NCI-H1092 (cell line): ENCODE measurements at places on chromosomes 16 and 17.

DNA sequence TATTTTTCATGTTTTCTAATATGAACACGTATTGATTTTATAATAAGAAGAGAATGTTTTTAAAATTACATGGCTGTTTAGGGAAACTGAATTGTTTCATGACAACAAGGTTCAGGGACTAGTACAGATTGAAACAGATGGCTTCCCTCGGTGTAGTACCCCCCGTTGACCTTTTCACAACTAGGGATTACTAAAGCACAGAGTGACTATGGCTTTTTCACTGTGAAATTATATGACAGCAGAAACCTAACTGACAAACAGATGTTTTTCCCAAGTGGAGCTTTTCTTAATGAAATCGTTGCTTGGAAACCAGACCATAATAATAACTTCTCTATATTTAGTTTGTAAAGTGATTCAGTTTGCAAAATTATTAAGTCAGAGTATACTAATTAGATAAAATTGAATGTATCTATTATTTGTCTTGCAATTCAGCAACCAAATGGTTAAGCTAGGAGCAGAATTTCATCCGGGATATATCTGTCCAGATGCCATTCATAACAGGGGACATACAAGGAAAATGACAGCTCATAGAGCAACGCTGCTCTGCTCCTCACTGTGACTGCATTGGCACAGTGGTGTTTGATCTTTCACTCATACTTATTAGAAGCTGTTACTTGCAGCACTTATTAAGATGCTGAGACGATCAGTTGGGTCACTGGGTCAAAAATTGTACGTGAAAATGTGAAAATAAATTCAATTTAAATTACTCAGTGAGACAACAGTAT, 111.7 kb downstream of the TANGO6 start:
- no peak for DNase-seq

- no peak for DNase-seq
Observed at GRCh38 chr16:873889-874288, 73.4 kb upstream of the GNG13 start.

DNA sequence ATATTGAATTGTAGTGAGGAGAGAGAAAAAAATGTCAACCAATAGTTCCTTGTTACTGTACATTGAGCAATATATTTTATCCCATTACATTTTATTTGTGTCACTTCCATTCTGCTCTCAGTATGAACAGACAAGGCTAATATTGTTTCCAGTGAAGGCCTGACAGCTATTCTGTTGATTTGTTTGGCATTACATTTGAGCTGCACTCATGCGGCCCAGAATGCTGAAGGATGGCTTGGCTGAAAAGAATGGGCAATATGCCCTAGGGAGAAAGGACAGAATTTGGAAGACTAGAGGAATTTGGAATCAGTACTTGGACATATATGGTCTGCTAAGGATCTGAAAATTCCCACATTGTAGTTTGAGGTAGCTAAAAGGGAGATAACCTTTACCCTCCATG, 1294.4 kb downstream of the CDH8 start:
- DNase-seq: no peak

DNA sequence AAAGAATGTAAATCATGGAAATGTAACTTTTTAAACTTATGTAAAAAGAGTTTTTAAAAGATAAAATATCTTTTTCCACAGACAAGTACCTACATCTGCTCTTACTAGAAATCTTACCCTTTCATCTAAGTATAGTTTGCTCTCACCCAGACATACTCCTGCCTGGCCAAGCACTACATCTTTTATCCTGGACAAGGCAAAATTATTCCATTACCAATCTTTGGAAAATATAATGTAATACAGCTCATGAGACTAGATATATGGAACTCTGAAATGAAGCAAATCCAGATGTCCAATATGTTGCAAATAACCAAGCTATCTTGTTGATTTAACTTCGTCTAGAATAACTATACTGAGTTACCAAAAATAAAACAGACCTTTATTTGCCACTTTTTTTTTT, 50.0 kb downstream of the VMP1 start:
- no peak for DNase-seq

- DNase-seq: no peak
Observed at GRCh38 chr16:58638148-58639036, 8.8 kb upstream of the CNOT1 start.

- no peak for DNase-seq
Observed at GRCh38 chr16:86175816-86176215, 276.9 kb downstream of the IRF8 start.

DNA sequence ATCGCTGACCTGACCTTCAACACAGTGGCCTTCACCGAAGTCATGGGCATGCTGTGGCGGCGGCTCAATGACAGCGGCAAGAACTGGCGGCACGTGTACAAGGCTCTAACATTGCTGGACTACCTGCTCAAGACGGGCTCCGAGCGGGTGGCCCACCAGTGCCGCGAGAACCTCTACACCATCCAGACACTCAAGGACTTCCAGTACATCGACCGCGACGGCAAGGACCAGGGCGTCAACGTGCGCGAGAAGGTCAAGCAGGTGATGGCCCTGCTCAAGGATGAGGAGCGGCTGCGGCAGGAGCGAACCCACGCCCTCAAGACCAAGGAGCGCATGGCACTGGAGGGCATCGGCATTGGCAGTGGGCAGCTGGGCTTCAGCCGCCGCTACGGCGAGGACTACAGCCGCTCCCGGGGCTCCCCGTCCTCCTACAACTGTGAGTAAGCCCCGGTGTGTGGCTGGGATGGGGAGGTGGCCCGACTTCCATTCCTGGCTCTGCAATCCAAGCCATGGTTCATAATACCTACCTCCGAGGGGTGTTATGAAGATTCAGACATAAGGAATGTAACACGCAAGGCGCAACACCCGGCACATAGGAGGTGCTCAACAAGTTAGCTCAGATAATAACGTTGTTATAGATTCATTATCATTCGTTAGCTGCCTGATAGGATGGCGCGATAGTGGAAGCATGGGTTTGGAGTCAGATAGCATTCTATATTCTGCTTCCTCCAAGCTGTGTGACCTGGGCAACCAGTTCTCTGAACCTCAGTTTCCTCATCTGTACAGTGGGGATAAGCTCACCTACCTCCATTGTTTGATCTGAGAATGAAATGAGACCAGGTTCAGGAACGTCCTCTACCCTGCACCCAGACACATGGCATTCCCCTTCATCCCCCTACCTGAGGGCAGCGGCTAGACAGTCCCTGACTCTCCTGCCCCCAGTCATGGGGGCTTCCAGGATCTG, 4.4 kb downstream of the EPN3 start:
- no peak for DNase-seq

GRCh38 chr17:9859781-9860180, 34.1 kb downstream of the GLP2R start:
- DNase-seq: no peak

DNA sequence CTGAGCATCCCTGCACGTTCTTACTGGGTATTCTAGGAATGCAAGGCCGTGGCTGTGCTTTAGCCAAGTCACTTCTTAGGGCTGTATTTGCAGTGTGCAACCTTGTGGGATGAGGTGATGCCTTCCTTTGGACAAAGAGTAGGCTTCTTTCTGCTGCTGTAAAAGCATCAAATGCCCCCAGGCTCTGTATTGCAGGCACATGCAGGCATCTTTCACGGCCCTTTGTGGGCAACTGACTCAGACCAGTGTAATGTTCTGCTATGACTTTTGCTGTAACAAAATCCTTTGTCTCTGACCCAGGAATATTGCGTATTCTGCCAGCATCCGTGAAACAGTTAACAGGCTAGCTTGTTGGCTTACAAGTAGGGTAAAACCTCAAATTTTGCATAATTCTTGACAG, 30.9 kb upstream of the GCSH start:
- DNase-seq: no peak

- no peak for DNase-seq
Observed at GRCh38 chr16:3152027-3152276, 17.1 kb downstream of the ZNF213 start.

DNA sequence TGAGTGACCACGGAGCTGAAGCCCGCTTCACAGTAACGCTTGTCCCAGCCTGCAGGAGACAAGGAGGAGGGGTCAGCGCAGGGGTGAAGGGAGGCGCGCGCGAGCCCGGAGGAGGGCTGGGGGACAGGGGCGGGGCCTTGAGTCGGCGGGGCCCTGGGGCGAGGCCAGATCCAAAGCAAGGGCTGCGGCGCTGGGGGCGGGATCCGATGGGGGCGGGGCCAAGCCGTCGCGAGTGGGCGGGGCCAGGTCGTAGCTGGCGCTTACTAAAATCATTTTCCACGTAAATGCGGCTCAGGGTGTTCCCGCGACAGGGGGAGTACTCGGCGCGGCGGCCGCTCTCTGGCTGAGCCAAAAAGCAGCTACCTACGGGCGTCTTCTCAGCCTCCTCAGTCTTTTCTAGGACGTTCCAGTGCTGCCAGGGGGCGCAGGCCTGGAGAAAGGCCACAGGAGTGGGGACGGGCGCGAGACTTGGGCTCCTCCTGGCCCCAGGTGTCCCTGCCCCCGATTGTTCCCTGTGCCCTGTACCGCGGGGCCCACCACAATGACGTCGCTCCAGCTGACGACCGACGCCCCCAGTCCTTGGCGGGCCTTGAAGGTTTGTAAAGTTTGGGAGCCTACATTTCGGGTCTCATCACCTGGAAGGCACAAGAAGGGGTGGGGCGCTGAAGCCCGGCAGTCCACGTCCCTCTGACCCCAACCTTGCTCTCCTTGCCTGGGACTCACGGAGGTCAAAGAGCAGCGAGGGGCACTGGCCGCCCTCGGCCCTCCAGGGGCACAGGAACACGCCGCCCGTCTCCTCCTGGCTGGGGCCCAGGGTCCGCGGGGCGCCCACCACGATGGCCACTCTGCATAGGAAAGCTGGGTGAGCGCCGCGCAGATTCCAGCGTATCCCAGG, 3.9 kb downstream of the ITGA2B start:
- peak; percentile 47 for DNase-seq

DNA sequence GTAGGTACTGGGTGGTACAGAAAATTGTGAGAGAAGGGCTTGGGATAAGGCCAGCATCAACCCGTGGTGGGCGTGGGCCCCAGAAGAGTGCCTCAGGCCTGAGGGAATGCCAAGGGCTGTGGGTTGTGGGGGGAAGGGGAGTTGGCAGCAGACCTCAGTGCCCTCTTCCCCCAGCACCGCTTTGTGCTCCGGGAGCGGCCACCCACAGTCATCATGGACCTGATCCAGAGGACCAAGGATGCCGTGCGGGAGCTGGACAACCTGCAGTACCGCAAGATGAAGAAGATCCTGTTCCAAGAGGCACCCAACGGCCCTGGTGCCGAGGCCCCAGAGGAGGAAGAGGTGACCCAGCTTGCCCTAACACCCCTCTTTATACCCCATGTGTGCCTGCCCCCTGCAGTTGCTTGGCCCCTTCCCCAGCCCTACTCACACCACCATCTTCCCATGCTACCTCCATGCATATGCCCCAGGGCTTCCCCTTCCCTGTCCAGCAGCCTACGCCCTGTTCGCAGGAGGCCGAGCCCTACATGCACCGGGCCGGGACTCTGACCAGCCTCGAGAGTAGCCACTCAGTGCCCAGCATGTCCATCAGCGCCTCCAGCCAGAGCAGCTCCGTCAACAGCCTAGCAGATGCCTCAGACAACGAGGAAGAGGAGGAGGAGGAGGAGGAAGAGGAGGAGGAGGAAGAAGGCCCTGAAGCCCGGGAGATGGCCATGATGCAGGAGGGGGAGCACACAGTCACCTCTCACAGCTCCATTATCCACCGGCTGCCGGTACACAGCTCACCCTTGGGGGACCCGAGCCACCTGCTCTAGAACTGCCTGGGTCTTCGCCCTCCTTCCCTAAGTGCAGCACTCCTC, 9.1 kb downstream of the TAOK2 start:
- no peak for DNase-seq

GRCh38 chr17:72101526-72101925, 19.3 kb upstream of the SOX9 start:
- DNase-seq: no peak

DNA sequence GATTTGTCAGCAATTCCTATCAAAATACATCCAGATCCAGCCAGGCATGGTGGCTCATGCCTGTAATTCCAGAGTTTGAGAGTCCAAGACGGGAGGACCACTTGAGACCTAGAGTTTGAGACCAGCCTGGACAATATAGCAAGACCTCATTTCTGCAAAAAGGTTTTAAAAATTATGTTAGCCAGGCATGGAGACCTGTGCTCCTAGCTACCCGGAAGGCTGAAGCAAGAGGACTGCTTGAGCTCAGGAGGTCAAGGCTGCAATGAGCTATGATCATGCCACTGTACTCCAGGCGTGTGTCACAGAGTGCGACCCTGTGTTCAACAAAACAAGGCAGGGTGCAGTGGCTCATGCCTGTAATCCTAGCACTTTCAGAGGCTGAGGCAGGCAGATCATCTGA, 215.2 kb downstream of the CPPED1 start:
- no peak for DNase-seq

DNA sequence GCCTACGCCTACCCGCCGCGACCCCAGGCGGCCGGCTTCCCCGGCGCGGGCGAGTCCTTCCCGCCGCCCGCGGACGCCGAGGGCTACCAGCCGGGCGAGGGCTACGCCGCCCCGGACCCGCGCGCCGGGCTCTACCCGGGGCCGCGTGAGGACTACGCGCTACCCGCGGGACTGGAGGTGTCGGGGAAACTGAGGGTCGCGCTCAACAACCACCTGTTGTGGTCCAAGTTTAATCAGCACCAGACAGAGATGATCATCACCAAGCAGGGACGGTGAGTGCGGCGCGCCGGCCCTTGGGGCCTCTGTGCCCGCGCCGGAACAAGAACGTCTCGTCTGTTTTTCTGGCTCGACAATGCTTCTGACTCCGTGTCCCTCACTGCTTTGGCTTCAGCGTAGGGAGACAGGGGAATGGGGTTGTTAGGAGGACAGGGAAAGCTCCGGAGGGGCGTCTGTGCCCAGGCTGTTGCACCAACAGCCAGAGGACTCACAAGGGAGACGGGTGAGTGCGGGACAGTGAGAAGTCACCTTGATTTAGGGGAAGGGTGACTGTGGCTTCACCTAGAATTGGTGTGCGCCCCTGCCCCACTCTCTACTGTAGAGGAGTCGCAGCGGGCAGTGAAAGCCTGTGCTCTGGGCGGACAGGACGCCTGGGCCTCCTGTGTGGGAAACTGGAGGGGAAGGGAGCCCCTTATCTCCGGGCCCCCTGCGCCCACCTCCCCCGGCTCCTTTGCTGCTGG, 806 bp downstream of the TBX21 start:
- DNase-seq: no peak

DNA sequence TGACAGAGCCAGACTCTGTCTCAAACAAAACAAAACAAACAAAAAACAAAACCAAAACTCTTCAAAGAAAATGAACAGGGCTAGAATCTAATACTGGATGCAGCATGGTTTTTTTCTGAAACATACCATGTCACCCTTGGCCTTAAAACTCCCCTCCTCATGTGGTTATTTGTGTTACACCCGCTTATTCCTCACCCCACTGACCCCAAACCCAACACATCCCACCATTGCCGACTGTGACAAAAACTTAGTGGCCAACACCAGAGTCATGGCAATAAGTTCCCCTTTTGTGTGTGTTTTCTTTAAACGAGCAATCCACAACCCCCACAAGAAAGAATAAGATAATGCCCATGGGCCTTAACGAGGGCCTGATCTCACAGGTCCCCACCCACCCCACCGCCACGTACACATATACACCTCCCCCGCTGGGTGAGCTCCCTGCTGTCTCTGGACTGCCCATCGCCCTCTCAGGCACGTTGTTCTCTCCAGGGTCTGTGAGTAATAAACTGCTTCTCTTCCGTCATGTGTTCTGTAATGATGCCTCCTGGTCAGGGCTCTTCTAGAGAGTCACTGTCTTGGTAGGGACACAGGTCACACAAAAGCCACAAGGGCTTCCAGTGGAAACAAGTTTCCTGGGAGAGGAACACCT, 16.8 kb upstream of the ENGASE start:
- no peak for DNase-seq
